ENCODE measurements at places on chromosomes 3 and 15.

- no peak for DNase-seq
These were observed 140.2 kb upstream of the SKOR1 start for GRCh38 chr15:67685008-67685599.

DNA sequence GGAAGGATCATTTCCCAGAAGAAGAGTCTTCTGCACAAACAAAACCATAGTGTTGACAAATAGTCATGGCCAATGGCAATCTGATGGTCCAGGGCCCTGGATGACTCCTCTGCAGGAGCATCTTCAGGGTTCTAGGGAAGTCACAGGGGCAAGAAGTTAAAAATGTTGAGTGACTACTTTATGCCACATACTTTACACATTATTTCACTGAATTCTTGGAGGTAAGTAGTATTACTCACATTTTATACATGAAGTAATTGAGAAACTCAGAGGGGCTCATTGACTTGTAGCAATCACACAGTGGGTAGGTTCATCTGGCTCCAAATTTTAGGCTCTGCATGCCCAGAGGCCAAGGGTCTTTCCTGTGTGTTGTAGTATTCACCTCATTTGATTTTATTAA is 430.2 kb upstream of the MCTP2 start:
- no peak for DNase-seq

DNA sequence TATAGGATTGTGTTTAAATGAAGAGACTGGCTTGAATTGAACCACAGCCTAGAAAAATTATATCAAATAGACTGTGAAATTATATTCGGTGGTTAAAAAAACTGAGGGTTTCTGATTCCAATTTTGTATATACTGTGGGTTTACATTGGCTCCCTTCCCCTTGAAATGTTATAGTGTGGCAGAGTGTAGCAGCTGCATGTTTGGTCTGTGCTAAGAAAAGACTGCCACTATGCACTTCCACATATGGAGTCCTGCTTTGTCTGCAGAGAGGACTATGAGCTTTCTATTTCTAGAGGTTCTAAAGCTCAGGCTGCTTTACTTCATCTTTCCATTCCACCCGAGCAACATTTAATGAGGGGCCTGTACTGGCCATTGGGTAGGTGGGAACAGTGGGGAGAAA is 112.3 kb downstream of the P3H2 start:
- no peak for DNase-seq

DNA sequence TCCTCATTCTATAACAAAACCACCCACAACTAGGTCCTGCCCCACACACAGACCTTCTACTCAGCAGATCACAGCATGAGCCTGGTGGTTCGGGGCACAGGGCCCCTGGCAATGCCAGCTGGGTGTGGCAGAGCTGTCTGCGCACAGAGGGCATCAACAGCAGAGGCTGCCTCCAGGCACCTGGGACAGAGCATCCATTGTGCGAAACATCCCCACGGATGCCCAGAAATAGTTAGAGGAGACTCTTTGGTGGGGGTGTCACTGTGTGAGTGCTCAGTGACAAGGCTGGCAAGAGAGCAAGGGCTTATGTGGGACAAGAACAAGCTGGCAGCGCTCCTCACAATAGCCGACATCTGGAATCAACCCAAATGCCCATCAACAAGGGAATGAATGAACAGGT is 487.4 kb upstream of the PROK2 start:
- no peak for DNase-seq

- DNase-seq, result peak; percentile 27
These were observed 4.7 kb downstream of the ATRIP start for GRCh38 chr3:48451270-48451669.

DNA sequence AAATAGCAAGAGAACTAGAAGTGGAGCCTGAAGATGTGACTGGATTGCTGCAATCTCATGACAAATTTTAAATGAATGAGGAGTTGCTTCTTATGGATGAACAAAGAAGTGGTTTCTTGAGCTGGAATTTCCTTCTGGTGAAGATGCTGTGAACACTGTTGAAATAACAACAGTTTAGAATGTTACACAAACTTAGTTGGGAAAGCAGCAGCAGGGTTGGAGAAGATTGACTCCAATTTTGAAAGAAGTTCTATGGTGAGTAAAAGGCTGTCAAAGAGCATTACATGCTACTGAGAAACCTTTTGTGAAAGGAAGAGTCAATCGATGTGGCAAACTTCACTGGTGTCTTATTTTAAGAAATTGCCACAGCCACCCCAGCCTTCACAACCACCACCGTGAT is 220.9 kb upstream of the LRRFIP2 start:
- no peak for DNase-seq

GRCh38 chr3:30440880-30441279 is 165.5 kb upstream of the TGFBR2 start:
- DNase-seq, result no peak

DNA sequence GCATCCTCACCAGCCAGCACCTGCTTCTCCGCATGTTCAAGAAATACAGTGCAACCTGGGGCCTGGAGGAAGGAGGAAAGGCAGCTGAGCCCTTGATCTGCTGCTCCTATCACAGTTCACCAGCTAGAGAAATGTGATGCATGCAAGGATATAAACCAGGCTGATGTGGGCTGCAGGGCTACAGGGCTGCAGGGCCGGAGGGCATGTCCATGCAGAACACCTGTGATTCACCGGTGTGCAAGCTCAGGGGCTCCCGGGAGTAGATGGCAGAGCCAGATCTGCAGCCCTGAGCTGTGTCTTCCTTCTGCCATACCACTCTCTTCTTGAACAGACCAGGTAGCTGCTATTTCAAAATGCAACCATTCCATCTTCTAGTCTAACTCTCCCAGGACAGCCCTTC is 84.9 kb downstream of the HMG20A start:
- DNase-seq, result no peak

GRCh38 chr3:100600181-100601042 is 9.0 kb upstream of the ADGRG7 start:
- DNase-seq, result no peak

- peak; percentile 7 for DNase-seq
These were observed 27.5 kb upstream of the CFAP161 start for GRCh38 chr15:81106560-81106959.
